ENCODE measurements at places on chromosomes 6 and 20.

DNA sequence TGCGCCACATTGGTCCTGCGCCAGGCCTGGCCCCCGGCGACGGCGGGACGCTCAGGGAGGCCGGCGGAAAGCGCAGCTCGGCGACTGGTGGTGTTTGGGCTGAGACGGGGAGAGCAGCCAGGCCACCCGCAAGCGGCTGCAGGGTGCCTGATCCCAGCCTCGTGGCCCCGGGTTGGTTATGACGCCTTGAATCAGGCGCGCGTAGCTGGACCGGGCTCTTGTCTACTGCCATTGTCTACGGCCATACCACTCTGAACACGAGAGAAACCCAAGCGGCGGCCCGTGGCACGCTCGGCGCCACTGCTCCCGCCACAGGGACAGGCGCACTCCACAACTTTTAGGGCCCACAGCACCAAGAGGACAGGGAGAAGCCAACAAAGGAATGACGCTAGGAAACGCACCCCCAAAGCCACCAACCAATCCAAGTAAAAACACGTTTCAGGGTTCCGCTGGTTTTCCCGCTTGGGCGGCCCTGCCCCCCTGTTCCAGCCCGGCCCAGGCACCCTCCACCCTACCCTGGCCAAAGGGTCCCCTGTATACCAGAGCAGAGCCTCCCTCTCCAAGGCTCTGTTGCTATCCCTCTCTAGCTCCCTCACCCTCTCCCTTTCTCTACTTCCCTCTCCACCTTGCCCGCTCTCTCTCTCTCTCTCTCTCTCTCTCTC is 1849.3 kb upstream of the DEFB115 start:
- no peak for DNase-seq

GRCh38 chr6:11730641-11731040 is 48.0 kb downstream of the ADTRP start:
- no peak for DNase-seq

DNA sequence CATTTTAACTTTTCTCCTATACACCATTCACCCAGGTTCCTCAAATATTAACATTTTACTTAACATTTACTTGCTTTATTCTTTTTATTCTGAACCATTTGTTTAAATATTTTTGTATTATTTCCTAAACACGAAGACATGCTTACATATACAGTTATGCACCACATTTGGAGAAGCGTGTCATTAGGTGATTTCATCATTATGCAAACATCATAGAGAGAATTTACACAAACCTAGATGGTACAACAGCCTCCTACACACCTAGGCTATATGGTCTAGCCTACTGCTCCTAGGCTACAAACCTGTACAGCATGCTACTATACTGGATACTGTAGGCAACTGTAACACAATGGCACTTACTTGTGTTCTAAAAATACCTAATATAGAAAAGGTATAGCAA is 6.6 kb downstream of the TDP2 start:
- DNase-seq: no peak

DNA sequence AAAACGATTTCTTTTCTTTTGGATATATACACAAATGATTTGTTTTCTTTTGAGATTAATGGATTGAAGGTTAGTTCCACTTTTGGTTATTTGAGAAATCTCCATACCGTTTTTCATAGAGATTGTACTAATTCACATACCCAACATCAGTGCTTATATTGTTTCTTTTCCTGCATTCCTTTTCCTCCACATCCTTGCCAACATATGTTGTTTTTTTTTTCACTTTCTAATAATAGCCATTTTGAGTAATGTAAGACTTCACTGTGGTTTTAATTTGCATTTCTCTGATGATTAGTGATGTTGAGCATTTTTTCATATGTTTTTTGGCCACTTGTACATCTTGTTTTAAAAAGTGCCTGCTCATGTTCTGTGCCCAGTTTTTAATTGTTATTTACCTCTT is 846.4 kb upstream of the EYS start:
- DNase-seq: no peak

DNA sequence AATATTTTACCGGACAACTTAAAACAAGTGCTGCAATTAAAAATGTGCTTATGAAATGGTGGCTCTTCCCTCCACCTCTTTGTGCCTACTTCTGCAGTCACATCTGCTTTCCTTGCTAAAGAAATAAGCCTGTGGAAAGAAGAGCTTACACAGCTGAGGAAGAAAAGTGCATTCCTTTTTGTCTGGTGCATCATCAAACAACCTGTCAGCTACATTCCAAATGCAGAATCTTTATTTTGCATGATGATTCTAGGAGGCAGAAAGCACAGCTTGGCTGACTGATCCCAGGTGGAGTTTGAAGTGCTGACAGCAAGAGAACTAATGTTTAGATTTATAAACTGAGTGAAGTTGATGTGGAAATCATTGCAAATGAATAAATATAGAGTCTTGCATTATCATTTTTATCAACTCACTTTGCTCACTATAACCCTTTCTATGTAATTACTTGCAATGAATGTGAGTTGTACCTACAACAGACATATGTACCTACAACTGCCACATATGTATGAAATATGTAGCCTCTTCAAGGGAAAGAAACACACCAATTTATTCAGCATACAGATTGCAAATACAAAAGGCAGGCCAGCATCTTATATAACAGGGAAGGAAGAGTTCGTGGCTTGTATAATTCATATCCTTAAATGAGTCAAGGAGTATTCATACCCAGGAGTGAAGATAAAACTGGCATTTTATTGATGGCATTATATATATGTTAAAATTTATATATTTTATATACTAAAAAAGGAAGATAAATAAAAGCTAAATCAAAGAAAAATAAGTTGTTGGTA is 223.4 kb upstream of the MCHR2 start:
- no peak for DNase-seq

DNA sequence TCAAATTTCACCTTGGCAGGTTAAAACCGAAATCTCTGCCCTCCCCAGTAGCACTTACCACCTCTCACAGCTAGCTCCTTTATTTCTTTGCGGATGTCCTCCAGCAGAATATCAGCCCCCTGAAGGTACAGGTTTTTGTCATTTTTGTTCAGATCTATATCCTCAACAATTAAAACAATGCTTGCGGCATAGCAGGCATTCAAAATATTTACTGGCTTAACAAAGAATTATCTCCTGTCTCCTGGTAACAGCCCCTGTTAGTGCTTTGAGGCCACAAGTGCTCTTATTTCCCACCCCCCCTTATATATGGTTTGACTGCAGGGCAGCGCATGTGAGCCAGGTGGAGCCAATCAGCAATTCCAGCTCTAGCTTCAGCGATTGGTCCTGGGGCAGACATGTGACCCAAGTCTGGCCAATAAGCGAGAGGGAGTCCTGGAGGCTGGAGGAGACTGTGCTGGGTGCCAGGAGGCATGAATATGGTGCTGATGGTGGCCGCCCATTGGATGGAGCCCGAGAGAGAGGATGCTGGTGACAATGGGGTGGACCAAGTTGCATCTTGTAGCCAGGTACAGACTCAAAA is 21.0 kb downstream of the SULF2 start:
- DNase-seq: no peak

GRCh38 chr20:47019121-47019824 is 124.6 kb downstream of the EYA2 start:
- no peak for DNase-seq

GRCh38 chr20:32575227-32575581 is 9.9 kb downstream of the NOL4L start:
- DNase-seq: no peak

GRCh38 chr6:12606616-12607015 is 110.0 kb upstream of the PHACTR1 start:
- DNase-seq: no peak

DNA sequence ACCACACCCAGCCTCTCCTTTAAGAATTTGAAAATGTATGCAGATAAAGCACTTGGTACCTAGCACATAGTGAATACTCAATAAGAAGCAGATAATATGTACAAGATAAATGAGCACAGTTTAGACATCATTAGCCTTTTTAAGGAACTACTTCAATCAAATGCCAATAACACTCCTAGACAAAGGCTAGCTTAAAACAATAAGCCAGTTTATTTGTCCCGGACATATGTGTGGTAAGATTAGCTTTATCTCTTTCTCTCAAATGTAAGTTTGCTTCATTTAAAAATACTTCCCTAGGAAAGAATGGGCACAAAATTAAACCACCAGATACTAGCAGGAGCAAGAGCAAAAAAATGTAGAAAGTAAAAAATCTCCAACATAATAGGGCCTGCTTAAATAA is 73.8 kb downstream of the MAP3K5 start:
- DNase-seq: no peak

DNA sequence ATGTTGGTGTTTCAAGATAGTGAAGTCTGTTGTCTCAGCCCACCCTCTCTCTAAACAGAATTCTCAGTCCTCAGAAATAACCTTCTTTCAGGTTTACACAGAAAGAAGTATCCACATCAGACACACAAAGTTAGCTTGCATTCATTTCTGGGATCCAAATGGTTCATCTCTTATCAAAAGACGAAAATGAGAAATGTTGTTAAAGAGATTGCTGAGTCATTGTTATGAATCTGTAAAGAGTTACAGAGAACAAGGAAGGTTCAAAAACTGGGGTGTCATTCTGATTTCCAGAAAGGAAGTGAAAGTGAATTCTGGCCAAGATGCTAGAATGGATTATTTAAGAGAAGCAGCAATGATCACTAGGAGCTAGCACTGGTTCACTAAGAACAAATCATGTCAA is 90.5 kb upstream of the ATXN1 start:
- DNase-seq: no peak

DNA sequence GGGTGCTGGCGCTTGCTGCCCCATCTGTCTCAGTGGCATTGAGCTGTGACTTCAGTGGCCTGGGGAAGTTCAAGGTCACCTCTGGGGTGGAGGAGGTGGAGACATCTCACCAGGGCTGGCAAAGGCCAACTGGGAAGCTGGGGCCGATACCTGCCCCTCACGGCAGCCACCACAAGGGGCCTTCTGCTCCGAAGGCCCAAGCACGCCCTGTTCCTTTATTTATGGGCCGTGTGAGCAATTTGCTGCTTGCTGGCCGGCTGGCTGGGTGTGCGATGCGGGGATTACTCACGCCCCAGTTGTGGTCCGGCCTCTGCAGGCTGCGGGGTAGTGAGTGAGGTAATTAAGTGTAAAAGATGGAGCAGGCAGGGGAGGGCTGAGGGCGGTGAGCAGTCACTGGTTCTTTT is 13.2 kb upstream of the SCRT2 start:
- no peak for DNase-seq

DNA sequence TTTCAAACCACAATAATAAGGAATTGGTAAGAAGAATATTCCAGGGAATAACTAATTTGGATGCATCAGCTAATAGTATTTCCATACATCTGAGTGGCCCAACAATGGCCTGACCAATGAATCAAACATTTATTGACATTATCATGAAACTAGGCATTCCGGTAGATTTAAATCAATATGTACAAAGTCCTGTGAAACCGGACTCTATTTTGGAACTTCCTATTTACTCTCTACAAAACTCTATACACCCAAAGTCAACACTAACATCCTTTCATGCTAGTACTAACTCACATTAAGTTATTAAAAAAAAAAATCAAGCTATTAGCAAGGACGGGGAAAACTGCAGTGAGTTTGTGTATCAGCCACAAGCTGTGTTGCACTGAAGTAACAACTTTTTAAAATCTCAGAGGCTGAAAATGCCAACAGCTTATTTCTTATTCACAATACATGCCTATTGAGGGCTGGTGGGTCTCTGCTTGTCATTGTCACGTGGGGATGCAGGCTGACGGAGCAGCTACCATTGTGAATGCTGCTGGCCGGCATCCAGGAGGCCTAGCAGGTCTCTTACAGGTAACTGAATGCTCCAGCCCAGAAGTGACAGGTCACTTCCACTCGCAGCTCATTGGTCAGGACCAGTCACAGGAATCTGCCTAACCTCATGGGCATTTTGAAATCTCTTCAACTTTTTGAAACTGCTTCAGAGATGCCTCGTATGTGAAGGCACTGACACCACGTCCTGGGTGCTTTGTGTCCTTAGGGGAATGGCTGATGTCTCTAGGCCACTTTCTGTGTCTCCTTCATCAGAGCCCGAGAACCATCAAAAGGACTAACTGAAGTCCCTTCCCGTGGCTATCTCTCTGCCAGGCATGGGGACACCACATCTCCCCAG is 76.3 kb downstream of the SLC22A23 start:
- DNase-seq: no peak

DNA sequence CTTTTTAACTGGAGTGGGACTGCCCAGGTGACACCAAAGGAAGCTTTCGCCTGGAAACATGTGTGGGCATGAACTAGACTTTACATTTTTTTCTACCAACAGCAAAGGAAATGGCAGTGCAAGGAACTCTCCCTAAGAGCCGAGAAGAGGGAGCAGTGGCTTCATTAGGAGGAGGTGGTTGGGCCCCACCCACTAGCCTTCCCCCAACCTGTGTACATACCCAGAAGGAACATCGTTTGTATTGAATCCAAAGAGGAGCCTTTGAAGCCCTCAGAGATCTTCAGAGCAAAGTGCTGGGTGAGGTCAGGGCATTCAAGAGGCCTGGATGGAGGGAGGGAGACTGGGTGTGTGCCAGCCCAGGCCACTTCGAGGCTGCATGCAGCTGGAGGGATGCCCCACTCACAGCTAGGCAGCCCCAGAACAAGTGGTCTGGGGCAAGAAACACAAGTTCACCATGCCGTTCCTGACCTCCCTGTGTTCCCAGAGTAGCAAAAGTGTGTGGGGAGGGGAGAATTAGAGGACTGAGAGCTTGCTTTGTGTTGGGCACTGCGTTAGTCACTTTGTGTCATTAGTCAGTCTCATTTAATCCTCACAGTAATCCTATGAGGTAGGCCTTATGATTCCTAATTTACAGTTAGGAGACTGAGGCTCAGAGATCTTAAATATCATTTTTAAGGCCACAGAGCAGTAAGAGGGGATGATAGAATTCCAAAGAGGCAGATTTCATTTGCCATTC is 191.6 kb upstream of the SUPT3H start:
- no peak for DNase-seq

- no peak for DNase-seq
These were observed 585.3 kb upstream of the ARID1B start for GRCh38 chr6:156191895-156192294.

DNA sequence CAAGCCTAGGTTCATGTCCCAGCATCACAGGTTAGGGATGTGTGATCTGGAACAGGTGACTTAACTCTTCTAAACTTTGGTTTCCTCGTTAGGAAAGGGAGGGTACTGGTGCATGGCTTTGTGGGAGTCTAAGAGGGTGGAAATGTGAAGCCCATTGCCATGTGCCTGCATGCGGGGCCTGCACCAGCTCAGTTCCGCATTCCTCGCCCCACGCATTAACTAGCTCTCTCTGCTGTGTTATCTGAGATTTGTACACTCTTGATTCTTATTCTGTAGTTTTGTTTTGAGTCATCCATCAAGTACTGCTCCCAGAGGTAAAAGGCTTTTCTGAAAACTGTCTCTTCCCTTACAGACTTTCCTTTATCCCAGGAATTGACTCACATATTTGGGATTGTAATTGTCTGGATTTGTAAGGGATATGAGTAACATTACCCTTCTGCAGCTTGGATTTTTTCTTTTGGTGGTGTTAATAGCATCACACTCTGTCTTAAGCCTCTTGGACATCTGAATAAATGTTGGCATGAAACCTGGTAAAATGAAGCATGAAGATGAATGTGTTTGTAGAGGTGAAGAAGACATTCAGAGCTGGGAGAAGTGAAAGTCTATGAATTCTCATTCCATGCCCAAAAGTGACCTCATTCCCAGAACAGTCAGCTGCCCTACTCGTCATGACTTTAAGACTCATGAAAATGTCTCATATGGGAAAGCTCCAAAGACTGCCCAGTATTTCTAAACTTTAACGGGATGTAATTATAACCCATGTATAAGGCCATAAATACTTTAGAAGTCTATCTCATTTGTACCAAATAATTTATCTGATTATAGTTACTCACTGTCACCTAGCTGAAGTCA is 357.3 kb downstream of the FOXA2 start:
- DNase-seq: no peak

All from stimulated activated CD8-positive, alpha-beta memory T cell treated with anti-CD3 and anti-CD28 coated beads, Interleukin-4, amount 100 ng/mL, for 4 hours (primary cell).